T follicular helper cell (primary cell): ENCODE measurements at places on chromosomes 11 and 22.

GRCh38 chr22:45506816-45507360, 4.2 kb downstream of the FBLN1 start:
- no peak for DNase-seq

GRCh38 chr11:96337541-96338431, 5.2 kb downstream of the MAML2 start:
- no peak for DNase-seq

GRCh38 chr11:26201411-26201810, 130.5 kb upstream of the ANO3 start:
- no peak for DNase-seq

DNA sequence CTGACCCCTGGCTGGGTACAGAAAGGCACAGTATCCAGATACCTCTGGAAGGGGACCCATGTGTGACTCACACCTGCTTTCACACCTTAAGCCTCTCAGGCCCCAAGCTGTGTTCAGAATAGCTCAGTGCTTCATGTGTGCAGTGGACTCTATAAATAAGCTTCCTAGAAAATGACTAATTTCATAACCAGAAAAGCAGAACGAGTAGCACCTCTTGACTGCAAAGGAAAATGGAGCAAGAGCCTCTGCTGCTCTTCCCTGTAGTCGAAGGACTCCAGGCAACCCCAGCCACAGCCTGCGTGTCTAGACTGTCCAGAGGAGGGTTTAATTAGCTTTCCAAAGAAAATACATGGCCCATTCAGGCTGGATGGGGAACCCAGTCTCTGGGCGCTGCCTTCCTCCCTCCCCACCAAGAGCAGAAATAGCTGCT, 23.1 kb downstream of the PTPN5 start:
- no peak for DNase-seq

- no peak for DNase-seq
Measured at GRCh38 chr11:86624366-86624765, 48.0 kb downstream of the ME3 start.
